Activated T-cell treated with anti-CD3 and anti-CD28 coated beads for 48 hours (primary cell): ENCODE measurements at places on chromosomes 5 and 9.

GRCh38 chr9:105858006-105858690, 163.8 kb downstream of the TMEM38B start:
- DNase-seq: no peak

GRCh38 chr5:90326995-90327394, 82.6 kb downstream of the CETN3 start:
- no peak for DNase-seq

GRCh38 chr5:29389993-29390392, 1803.5 kb upstream of the CDH6 start:
- DNase-seq: no peak

GRCh38 chr5:126757713-126758357, 19.1 kb upstream of the LMNB1 start:
- no peak for DNase-seq

- no peak for DNase-seq
Observed at GRCh38 chr5:88660947-88661805, 221.8 kb downstream of the MEF2C start.

DNA sequence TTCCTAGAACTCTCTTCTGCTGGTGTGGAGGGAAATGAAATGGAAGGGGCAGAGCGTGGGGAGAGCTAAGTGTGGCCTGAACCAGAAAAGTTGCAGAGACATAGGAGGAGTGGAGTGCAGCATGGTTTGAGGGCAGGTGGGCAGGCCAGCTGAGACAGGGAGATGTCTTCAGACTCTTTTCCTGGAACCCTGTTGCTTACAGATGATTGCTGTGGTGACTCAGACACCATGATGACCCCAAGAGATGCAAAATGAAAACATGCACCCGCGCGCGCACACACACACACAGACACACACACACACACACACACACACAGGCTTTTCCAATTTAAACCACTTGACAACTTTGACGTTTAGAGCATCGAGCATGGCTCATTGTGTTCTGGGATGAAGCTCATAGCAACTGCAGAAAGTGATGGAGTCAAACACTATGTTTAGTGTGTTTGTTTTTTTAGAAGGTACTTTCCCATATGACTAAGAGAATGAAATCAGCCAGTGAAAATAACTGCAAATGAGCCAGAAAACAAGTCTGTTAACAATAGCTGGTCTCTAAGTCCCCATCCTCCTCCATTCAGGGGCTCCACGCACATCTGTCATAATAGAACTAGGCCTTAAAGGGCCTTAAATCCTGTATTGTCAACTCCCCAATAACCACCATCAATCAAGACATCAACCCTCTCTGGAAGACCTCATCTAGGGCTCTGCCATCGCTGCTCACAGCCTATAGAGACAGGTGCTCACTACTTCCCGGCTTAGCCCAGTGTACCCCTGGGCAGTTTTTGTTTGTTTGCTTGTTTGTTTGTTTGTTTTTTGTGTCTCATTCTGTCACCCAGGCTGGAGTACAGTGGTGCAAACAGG, 9.6 kb downstream of the TMOD1 start:
- no peak for DNase-seq

- no peak for DNase-seq
Observed at GRCh38 chr5:65062469-65063083, 293.8 kb downstream of the CWC27 start.

DNA sequence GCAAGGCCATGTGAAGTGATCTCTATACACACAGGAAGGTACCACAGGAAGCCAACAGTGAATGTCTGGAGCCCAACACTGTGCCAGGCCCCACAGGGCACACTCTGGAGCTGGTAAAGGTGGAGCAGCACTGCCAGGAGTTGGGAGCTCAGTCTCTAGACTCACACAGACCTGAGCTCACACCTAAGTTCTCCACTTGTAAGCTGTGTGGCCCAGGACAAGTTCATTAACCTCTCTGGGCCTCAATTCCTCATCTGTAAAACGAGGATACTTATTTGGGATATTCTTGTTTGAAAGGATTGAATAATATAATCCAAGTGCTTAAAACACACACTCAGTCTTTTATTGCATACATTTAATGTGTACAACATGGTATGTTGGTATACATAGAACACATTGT, 60.6 kb upstream of the IQGAP2 start:
- no peak for DNase-seq

DNA sequence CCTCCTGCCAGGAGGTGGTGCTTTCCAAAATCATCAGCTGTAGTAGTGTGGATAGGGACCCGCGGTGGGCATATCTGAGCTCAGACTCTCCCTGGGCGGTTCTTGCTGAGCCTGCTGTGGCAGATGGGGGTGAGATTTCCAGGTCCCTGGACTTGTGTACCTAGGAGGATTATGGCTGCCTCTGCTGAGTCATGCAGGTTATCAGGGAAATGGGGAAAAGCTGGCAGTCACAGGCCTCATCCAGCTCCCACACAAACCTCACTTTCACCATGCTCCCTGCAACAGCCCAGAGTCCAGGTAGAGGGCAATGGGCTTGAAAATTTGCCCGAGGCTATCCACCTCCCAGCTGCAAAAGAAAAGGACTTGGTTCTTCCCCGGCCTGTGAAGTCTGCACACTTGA, 23.4 kb upstream of the MAMDC2 start:
- DNase-seq: no peak

DNA sequence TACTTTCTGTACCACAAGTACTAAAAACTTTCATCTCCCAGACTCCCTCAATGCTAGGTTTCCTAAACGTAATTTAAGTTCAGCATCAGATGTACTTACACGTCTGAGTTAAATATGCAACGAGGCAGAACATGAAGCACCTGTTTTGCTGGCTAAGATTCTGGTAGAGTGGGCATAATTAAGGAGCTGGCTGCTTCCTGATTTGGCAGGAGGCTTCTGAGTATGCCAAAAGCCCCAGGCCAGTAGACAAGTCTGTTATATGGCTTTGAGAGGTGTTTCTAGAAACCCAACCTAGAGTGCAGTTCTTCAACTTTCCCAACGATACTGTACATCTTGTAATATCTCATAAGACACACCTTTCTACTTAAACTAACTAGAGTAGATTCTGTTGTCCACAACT, 13.6 kb downstream of the TICAM2 start:
- DNase-seq: no peak

- no peak for DNase-seq
Observed at GRCh38 chr9:18459962-18460584, 13.9 kb upstream of the ADAMTSL1 start.

DNA sequence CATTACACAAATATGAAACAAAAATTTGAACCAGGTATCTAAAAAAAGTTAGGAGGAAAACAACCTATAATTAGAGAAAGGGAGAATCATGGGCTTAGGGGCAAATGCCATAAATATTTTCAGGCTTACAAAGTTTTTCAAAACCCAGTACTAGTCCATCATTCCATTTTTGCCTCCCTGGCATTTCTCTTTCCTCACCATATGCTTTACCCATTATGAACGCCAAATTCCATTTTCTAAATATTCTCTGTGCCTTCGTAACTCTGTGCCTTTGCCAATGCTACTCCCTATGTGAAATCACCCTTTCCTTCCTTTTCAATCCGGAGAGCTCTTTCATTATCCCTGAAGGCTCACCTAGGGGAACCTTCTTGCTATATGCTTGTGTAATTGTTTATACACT, 434.1 kb downstream of the ZSWIM6 start:
- no peak for DNase-seq
